ENCODE measurements at places on chromosomes 5 and 9.

DNA sequence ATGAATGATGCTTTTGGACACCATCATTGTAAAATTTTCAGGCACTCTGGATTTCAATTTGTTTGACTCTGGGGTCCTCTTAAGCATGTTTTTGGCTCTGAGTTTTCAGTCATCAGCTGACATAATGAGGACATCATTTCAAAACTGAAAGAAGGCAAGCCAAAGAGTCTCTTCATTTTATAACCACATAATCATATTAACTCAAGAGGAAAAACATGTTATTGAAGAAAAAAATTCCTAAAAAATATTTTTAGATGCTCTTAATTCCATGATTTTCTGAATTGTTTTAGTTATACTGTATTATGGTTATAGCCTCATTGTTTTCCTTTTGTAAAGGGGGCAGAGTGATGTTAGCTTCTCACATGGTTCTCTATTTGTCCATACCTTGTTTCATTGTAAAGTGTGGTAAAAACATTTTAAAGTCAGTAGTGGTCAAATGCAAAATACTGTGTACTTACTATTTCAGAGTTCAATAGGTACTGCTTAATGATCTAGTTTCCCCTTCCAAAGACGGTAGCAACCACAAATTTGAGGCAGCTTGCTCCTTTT is 472.1 kb downstream of the DMRT2 start:
- no peak for DNase-seq

DNA sequence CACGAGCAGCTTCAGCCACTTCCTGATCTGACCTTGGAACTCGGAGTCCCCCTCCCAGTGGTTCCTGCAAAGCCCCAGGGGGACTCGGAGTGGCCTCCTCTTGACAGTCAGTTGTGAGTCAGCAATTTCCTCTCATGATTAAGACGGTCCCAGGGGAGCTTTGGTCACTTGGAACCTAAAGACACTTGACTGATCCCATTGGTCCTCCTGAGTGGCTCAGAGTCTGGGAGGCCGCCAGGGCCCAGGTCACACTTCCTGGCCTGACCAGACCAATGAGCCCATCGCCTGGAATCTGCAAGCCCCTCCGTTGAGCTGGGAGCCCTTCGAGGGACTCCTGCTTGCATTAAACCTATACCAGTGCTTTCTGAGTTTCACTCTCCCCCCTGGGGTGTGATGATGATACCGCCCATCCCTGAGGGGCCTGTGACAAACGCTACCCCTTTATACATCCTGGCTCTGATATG is 29.1 kb downstream of the TSPAN17 start:
- DNase-seq, result peak; percentile 30

DNA sequence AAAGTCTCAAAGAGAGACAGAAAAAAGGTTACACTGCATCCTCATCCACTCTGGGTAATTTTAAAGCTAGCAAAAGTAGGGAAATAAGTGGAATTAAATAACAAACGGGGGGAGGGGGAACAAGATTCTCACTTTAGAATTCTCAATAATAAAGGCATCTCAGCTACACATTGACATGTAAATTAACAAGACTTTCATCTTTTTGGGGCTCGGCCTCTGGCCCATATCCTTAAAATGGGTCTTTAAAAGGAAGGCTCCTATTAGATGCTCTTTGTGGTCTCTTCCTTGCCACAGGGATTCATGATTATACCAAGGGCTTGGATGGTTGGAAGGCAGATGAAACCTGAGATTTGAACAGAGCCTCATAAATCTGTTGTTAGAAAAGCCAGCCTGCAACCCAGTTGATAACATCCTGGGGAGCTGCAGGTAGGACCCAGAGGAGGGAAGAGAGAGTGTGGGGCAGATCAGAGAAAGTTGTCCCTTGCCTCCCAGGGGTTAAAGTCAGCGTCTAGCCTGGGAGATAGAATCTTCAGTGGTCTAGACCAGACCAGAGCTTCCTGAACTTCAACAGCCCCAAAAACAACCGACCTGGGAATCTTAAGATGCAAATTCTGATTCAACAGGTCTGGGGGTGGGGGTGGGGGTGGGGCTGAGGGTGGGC is 135.9 kb downstream of the GCNT1 start:
- no peak for DNase-seq

GRCh38 chr5:173659423-173659822 is 43.0 kb upstream of the BOD1 start:
- DNase-seq, result no peak

GRCh38 chr5:135697959-135698345 is 119.2 kb upstream of the CXCL14 start:
- DNase-seq, result no peak

Data from RKO (cell line).